HT-29 (cell line): ENCODE measurements at places on chromosomes 3 and 15.

DNA sequence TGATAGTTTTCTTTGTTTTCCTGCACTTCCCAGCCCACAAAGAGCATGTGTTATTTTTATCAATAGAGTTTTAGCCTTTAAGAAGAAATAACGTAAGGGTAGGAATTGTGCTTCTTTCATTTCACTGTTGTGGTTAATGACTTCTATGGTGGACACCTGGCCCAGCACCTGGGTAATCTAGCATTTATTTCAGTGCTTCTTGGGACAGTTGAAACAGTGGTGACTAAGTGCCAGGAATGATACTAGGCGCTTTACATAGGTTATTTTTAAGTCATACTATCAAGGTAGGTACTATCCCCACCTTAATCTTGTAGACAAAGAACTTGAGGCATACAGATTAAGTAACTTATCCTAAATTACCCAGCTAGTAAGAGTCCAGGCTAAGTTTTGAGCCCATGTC, 243.8 kb downstream of the SOX2 start:
- no peak for DNase-seq

- no peak for DNase-seq
Measured at GRCh38 chr15:29693225-29693624, 129.0 kb downstream of the TJP1 start.

DNA sequence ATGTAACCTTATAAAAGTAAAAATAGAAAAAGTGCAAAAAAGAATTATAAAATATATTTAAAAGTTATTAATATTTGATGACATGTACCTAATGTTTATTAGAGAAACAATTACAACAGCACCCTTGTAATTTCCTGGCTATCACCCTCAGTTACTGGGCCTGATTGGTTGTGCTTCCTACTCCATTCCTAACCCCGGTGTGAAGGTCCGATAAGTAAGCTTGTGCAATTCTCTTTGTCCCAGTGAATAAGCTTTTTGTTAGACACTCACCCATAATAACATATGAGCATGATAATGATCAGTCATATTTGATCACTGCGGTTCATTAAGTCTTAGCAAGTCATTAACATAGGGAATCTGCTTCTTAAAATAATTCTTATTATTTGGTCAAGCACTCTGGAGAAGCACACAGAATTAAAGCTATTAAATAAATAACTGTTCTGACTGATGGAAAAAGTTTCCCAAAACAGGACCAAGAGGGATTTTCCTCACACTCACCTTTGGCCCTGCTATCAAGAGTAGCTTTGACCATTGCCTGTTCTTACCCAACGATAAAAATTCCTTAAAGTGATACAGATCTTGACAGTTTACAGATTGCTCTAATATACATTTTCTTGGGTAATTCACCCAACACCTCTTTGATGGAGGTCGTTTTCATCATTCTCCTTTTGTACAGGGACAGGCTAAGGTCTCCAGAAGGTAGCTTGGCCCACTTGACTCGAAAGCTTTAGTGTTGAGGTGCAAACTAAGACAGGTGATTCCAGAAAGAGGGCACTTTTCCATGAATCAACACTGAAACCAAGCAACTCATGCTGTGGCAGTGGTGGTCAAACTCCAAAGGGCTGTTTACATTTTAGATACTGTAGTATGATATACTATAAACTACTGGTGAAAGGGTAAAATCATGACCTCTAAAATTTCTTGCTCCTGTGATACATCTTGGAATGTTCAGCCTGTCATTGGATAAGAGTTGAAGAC, 543.0 kb upstream of the KCNMB2 start:
- peak; percentile 9 for DNase-seq

GRCh38 chr3:119140466-119140865, 5.5 kb upstream of the TEX55 start:
- no peak for DNase-seq

DNA sequence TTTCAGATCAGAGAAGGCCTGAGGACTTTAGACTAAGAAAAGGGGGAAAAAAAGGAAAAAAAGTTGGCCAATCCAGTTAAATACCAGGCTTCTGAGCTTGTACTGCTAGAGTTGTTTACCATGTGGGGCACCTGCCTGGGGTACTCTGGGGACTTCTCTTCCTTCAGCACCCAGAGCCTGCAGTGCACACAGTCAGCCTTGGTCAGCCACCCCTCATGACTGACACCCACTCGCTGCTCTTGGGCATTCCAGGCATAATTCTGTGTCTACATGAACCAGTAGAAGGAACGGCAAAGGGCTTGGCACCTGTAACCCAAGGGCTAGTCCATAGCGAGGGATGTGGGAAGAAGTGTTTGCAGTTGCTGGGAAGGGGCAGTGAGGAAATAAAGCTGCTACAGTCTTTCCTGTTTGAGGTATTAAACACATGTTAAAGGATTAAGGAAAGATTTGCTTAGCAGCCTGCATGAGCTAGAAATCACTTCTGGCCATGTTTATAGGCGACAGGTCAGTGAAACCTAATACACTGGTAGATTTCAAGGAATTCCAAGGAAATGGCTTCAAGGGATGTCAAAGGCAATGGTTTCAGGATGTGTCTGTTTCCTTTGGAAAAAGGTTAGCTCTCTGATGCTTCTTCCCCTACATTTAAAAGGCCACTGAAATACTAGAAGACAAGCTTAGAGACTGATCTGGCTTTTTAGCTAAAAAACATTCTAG, 232.5 kb downstream of the CHST2 start:
- no peak for DNase-seq

- no peak for DNase-seq
Measured at GRCh38 chr3:28612232-28612631, 263.6 kb upstream of the AZI2 start.
